ENCODE measurements at places on chromosomes 7 and 10. TPM values are rescaled to one million over a fixed set of nuclear protein-coding genes. Genes with fewer than 3 reads are reported as not detected.

DNA sequence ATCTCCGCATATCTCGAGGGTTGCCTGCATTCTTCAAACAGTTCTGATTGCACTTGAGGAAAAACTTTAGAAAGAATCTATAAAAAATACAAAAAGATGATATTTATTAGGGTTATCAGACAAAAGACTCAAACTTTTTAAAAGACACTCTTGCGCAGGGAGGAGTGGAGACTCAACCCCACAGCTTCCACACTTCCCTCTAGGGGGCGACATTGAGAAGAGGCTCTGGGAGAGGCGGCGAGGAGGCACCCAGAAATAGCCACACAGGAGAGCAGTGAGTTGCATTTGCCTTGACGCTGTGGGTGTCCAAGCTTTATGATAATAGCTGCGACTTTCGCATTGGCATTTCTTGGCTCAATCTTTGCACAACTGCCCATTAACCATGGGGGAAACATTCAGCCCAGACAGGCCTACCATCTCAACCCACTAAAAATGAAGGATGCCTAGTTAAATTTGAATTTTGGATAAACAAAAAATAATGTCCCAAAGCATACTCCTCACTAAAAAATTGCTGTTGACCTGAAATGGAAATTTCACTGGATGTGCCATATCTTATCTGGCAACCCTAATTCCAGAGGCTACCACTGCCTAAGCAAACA lies 86.2 kb downstream of the EBF3 start:
- no peak for DNase-seq

The WASL gene
- 85.6 TPM for polyA plus RNA-seq

The SFRP5 gene
- polyA plus RNA-seq = 0.16 TPM

- DNase-seq = no peak
Measured at GRCh38 chr7:158406801-158407200, 180.8 kb downstream of the PTPRN2 start.

DNA sequence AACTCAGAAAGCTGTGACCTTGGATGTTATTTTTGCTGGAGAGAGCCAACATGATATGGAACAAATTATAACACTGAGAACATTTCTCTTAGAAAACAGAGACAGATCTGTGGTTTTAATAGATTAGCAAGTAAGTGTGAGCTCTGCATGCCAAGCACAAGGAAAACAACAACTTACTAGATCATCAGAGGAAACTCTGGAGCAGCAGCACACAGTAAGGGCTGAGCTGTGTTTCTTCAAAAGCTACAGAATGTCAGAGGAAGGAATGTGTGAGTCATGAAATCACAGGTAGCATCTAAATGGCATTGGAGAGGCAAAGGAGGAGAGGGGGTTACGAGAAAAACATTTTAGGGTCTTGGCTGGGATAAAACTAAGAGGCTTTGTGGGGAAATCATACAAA lies 283.4 kb upstream of the FZD8 start:
- DNase-seq = no peak

The ICA1 gene
- polyA plus RNA-seq = 24.1 TPM

The CRHR2 gene
- polyA plus RNA-seq = not detected

The POLR2J2 gene
- 0.97 TPM for polyA plus RNA-seq

DNA sequence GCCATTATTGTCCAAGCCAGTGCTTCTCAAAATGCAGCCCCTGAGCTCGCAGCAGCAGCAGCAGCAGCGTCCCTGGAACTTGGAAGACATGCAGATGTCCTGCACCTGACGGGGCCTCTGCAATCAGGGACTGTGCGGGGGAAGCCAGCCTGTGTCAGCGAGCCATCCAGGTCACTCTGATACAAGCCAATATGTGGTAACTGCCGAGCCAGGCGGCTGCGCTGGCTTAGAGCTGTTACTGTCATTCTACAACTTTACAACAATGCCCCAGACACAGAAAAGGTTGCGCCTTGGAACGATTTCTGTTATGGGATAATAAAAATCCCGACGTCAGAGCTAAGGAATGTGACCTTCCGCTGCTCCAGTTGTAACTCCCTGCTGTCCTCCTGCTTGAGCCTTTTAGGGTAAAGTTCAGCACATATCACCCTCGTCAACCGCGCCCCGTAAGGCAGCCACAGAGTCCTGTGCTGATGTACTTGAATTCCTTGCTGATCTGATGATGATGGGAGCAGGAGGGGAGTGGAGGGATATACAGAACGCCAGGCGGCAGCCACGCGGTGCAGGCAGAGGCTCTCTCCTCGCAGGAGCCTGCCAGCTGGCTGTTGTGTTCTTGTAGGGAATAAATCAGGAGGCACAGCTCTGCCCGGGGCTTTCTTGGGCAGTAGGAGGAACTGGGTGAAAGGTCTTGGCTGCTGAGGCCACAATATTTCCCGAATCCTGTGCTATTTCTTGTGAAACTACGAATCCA lies 20.0 kb upstream of the CRYGN start:
- peak; percentile 88 for DNase-seq

The POMZP3 gene
- 12.5 TPM for polyA plus RNA-seq

The FZD1 gene
- polyA plus RNA-seq = 56.4 TPM

GRCh38 chr10:64275774-64276173 lies 754.6 kb downstream of the REEP3 start:
- no peak for DNase-seq

GRCh38 chr7:52283335-52283734 lies 752.1 kb upstream of the POM121L12 start:
- no peak for DNase-seq

DNA sequence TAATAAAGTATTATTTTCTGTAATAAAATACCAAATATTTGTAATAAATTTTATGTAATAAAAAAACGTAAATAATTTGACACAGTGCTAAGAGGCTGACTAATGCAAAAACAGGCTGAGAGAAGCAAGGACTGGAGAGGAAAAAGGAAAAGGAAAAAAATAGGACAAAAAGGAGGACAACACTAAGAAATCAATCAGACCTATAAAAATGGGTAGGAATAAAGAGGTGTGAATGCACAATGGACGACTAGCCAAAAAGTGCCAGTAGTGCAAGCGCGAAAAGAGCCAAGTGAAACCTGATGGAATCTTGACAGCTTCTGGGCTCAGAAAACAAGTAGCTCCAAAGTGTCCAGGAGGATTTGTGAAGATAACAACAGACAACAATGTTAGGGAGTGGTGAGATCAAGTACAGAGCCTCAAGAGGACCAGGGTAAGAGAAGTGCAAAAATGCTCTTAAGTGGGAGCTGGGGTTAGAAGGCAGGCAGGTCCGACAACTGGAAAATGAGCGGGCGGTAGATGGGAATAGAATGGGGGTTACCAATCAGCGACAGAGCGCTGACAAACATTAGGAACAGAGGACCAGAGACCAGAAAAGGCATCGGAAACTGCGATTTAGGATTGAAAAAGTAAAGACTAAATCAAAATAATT lies 1.2 kb downstream of the BRAF start:
- DNase-seq = no peak

GRCh38 chr10:106534441-106534840 lies 630.1 kb downstream of the SORCS1 start:
- no peak for DNase-seq

- DNase-seq = no peak
Measured at GRCh38 chr10:129509835-129510234, 42.8 kb downstream of the MGMT start.

The CUBN gene
- polyA plus RNA-seq = 237 TPM

The RAB19 gene
- polyA plus RNA-seq = 2.9 TPM

- no peak for DNase-seq
Measured at GRCh38 chr10:119243967-119244366, 36.6 kb downstream of the GRK5 start.

The PTPN20 gene
- 3.4 TPM for polyA plus RNA-seq

GRCh38 chr10:7686351-7687171 lies 16.6 kb upstream of the ITIH2 start:
- no peak for DNase-seq

GRCh38 chr7:116912269-116912909 lies 40.9 kb upstream of the ST7 start:
- DNase-seq = no peak

DNA sequence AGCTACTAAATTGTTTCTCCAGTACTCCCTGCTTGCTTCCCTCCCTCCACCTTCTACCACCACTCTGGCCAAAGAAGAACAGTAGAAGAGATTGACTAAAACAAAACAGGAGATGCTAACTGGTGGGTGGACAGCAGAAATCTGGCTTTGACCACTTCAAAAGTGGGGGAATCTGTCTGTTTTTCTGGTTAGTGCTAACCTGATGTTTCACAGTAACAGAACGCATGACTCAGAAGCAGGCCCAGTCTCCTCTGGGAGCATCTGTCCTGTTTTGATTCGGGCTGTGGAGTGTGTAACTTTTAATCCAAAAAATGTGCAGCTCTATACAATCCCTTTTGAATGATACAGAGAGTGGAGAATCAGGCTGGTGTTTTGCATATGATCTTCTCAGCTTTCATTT lies 32.7 kb upstream of the ZNF438 start:
- DNase-seq = no peak

The COL17A1 gene
- polyA plus RNA-seq = 0.29 TPM

GRCh38 chr10:37314350-37314749 lies 189.0 kb downstream of the ANKRD30A start:
- no peak for DNase-seq

GRCh38 chr10:44761076-44761475 lies 150.1 kb upstream of the TMEM72 start:
- no peak for DNase-seq

- no peak for DNase-seq
Measured at GRCh38 chr10:119502618-119503155, 39.8 kb downstream of the RGS10 start.

GRCh38 chr10:43928425-43928968 lies 279.8 kb upstream of the ZNF32 start:
- DNase-seq = no peak

- no peak for DNase-seq
Measured at GRCh38 chr7:131326576-131326975, 1.1 kb upstream of the MKLN1 start.

DNA sequence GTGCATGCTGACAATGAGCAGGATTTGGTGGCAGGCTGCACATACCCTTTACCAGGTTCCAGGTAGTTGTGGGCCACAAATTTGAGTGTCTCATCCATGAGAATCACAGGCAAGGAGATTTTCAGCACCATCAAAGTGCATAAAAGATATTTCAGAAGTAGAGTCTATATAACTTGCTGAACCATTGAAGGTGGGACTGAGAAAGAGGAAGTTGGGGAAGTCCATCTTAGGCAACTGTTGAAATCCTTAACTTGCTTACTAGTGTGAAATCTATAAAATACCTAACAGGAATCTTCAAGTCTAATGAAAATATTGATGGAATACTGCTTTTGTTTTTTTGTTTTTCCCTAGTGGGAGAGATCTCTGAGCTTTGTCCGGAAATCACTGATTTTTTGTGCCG lies 325.1 kb upstream of the PLXDC2 start:
- DNase-seq = no peak

DNA sequence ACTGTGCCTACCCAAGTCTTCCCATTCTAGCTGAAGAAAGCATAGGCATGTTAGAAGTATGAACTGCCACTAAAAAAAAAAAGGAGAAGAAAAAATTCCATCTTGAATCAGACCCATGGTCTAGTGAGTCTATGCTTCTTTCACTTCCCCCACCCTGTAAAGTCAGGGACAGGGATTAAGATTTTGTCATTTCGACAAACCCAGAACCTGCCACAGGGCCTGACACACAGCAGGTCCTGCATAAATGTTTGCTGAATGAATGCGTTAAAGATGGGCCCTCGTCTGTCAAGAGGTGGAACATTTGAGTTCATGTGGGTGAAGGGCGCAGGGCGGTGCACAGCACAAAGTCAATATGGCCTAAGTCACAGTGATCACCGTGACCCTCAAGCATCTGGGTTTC lies 4.9 kb downstream of the HIPK2 start:
- no peak for DNase-seq

DNA sequence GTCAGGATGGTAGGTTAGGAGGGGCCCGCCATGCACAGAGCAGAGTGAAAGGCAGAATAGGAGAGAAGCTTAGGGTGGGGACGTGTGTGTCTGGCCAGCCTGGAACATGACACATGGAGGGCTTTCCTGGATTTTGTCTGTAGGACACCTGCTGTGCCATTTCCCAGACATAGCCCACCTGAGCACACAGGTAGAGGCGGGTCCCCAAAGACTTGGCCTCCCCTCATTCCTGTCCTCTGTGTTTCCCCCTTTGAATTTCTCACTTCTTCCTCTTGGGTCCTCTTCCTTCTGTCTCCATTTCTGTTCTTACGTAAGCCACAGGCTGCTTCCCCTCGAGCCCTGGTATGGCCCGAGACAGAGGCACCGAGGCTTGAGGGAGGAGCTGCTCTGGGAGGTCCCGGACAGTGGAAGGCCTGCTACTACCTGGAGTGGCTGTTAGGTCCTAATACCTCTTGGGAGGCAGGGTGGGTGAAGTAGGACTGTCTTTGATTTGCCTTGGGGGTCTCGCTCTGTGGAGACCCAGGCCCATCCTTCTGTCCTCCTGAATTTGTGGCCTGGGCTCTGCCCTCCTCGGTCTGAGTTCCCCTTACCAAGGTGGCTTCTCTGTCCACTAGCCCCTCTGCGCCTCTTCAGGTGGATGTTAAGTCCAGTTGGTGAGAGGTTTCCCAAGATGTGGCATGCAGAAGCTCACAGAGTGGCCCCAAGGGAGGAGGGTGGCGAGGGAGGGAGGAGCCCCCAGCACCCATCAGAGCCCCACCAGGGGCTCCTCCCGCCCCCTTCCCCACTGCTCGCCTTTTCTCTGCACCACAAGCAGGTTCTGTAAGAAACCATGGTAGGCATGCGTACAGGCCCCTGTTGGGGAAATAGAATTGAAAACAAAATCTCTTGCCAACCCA lies 5.5 kb downstream of the ZNF775 start:
- DNase-seq = no peak

DNA sequence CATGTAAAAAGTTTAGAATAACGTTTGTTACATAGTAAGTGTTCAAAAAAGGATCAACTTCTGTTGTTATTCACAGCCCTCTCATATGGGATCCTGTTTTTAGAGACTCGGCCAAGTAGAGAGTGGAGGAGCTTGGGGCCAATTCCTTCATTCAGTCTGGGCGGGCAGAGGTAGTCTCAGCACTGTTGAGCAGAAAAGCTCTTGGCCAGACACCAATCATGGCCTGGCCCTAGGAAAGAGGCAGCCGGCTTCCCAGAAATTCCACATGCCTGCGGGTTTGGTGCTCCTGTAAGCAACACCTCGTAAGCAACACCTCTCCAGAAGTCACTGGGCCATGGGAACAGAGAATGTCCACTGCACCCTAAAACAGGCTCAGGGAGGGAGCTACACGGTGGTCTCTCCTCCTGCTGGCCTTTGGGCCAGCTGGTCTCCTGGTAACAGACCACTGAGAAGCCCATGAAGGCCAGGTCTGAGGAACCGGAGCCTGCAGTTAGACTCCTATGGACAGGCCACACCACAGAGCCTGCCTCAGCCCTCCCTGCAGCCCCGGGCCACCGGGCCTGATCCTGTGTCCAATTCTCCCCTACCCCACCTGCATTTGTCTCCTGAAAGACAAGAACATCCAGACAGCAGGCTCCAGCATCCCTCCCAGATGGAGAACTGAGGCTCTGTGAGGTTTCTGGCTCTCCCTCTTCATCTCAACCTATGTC lies 149.1 kb downstream of the GRID1 start:
- DNase-seq = no peak

GRCh38 chr10:129771991-129772431 lies 192.1 kb downstream of the EBF3 start:
- DNase-seq = no peak

The STEAP1 gene
- polyA plus RNA-seq = 14.3 TPM

DNA sequence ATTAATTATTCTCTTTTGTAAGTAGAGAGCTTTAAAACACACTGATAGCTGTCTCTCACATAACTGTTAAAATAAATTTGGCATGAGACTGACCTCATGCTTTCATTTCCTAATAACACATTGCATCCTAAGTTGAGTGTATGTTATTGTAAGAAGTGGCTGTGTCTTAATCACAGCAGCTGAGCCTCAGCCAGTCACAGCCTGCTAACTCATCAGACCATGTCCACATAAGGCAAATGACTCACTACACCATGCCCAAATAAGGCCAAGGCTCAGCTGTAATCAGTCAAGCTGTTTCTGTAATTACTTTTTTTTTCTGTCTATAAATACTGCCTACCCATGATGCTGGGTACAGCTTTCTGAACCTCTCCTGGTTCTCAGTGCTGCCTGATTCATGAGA lies 860.9 kb downstream of the XPNPEP1 start:
- DNase-seq = no peak

Measured in right renal cortex interstitium (tissue), 3 donors.